ENCODE measurements at places on chromosomes 4 and X.

DNA sequence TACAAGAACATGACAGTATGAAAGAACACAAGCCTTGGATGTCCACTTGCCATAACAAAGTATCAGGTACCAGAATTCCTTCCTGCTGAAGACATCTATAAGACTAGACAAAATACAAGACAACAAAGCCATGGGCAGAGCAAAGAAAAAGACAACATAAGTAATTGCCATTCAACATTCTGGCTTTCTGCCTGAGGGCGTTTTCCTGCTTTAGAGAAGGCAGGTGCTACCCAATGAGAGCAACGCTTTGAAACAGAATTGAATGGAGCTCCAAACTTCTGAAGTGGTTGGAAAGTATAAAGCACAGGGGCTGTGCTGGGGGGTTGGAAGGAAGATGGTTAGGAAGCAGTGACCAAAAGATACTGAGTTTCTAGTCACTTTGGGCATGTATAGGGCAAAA is 30.1 kb downstream of the PDE5A start:
- no peak for DNase-seq

DNA sequence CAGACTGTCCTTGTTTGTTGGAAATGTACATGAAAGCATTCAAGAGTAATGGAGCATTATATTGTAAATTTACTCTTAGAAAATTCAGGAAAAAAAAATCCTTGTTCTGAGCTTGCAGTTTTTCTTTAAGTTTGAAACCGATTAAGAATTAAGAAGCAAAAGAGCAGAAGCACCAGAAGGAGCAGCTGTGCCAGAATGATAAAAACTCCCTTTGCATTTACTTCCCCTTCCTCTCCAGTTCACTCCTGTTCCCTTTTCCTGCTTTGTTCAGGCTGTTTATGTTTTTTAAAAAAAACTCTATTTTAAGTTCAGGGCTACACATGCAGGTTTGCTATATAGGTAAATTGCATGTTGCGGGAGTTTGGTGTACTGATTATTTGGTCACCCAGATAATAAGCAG is 90.3 kb downstream of the ATOH1 start:
- DNase-seq: no peak

DNA sequence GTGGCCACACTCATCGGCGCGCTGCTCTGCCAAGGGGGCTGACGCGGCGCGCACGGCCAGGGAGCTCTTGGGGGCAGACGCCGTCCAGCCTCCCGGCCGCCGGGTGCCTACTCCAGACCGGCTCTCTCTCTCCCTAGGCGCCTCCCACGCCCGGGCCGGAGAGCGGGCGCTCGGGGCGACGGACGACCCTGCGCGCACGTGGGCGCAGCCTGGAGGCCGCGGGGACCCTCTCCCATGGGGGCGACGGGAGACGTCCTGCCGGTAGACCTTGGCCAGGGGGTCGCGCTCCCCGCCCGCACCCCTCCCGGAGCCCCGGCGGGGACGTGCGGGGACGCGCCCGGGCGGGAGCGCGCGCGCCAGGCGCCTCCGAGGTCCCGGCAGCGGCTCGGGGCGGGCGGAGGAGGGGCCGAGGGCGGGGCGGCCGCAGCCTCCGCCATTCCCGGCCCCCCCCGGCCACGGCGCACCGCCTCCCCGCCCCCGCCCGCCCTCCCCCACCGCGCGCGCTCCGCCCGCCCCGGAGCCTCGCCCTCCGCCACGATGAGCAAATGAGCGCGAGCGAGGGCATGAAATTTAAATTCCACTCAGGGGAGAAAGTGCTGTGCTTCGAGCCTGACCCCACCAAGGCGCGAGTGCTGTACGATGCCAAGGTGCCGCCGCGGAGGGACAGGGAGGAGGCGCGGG is at the start of gene MSL3:
Gene MSL3 (plus strand): TSS at position 519 of the 681 bp plus-strand sequence. CDS start 27 bp downstream, at position 546.
- DNase-seq: peak; percentile 61

GRCh38 chr4:103429283-103429682 is 231.1 kb upstream of the CENPE start:
- no peak for DNase-seq

GRCh38 chr4:132203618-132204017 is 945.5 kb upstream of the PCDH10 start:
- no peak for DNase-seq

DNA sequence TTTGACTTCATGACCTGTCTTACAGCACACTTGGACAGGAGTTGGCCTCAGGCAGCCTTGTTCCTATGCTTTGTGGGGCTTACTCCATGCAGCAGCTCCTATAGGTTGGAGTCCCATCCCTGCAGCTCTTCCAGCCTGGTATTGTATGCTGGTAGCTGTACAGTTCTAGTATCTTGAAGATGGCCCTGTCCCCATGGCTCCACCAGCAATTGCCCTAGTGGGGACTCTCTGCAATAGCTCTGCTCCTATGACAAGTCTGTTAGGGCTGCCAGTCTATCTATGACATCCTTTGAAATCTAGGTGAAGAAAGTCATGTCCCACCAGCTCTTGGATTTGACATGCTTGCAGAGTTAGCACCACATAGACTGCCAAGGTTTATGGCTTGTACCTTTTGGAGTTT is 252.6 kb downstream of the ANTXR2 start:
- no peak for DNase-seq

DNA sequence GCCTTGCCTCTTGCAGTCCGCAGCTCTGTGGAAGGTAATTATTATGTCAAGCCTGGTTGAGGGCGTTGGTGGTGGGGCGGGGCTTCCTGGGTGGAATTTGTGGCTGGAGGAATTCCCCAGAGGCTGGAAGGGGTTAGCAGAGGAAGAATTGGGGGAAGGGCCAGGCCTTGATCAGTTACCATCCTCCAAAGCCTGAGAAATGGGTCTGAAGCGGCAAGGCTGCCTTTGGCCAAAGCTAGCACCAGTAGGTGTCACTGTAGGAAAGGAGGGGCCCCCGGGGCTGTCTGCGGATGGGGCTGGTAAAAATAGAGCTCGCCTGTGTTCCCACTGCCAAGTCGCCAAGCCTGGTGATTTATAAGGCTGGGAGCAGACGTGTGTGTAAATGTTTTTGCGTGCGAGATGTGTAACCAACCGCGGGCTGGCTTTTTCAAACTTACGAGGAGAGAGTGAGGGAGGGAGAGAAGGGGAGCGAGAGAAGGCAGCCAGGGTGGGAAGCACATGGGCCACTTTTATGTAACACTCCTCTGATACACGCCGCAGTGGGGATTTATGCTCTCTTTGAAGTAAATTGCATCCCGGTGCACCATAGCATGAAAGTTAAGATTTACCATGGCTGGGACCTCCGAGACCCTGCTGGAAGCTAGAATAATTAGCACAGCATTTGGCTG is 367.0 kb downstream of the BCOR start:
- DNase-seq: peak; percentile 90

DNA sequence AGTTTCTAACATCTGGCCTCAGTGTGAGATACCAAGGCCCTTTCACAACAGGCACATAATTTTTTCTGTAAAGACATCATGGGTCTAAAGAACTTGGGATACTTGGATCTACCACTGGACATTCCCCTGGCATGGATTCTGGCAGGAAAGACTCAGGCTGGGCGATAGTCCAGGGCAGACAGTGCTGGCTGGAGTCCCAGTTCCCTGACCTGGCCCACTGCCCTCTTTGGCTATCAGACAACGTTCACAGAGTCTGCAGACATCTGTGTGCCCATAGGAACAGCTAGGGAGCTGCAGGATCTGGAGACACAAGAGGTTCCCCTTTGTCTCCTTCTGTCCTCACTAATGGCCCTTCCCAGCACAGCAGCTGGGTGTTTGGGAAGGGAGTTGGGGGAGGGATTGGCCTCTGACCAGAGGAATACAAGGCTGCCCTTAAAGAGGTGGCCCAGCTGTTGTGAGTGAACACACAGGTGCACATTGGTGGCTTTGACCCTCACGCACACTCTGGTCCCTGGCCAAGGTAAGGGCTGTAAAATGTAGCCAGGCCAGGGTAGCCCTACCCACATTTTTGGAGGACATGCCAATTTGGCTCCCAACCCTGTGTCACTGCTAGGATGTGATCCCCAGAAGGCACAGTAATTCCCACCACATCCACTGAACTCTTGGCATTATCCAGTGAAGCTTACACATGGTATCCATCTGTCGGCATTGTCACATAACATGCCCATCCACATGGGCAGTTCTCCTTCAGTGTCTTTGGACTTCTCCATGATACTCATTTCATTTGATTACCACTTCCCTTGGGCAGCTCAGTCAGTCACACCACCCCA is 72.3 kb downstream of the SOX3 start:
- DNase-seq: no peak

DNA sequence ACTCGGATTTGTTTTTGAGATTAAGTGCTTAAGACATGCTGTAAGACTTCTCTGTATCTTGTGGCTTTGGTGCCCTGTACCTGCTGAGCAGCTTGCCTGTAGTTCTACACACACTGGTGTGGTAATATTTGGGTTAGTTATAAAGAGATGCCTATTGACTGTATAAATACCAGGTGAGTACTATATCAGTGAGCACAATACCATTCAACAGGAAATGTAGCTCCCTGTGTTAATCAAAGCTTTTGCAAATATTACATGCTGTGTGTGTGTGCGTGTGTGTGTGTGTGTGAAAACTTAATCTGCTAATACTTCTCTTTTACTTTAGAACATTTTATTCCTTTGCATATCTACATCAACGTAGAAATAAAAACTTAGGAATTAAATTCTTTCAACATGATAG is 30.1 kb downstream of the MYOZ2 start:
- DNase-seq: no peak

- no peak for DNase-seq
These were observed 77.4 kb downstream of the ANAPC4 start for GRCh38 chr4:25454476-25454875.

GRCh38 chrX:147570483-147570882 is 341.2 kb upstream of the FMR1 start:
- DNase-seq: no peak

DNA sequence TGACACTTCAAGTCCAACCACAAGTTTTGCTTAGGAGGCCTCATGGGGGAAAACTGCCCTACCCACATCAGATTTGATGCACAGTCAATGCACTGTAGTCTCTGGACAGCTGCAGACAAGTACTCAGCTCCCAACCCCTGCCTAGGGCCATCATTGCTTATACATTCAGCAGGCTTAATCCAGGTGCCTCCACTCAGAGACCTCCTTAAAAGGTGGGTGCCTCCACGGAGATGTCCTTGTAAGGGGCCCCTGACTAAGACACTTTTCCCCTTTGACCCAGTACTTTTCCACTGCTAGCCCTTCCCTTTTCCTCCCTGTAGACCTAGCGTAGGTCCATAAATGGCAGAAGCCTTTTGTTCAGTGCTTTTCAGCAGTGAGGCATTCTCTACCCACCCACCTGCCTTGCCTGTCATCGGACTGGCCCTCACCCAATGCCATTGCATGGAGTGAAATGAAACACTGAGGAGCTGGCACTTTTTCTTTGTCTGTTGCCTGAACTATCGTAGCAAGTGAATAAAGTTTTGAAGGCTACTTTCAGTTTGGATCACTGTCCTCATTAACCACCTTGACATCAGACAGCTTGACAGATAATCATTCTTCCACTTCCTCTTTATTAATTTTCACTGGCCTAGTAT is 23.8 kb upstream of the PLK4 start:
- DNase-seq: peak; percentile 90

DNA sequence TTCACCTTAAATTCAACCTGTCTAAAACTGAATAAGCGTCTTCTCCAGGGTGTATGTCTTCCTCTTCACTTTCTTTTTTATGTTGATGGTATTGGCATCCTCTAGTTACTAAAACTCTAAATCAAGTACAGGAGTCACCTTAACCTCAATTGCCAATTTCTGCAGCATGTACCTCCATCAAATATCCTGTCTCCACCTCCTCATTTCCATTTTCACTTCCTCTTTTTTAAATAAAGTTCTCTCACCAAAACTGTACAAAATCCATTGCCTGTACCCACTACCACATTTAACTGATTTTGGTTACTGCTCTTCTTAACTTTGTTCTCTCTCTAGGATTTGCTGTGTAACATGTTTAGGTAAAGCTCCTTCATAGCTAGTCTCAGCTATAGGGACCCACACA is 9.2 kb upstream of the NPFFR2 start:
- no peak for DNase-seq

DNA sequence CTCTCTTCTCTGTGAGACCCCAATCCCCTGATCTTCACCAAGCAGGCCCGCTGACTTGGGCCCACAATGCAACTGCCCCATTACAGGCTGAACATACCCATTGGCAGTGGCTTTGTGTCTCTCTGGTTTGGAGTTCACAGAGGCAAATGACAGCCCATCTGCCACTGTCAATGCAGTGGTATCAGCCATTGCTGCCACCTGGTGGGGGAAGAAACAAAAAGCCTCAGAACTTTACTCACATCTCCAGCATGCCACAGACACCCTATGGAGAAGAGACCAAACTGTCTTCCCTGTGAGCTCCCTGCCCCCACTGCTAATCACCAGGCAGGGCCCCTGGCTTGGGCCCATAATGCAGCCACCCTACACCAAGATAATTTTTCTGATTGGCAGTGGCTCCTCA is 729.3 kb upstream of the ACTRT1 start:
- DNase-seq: peak; percentile 12

- peak; percentile 31 for DNase-seq
These were observed at the start of gene PPARGC1A for GRCh38 chr4:23889814-23890341. Gene PPARGC1A (minus strand): TSS chr4:23890047. CDS start chr4:23889957, 90 bp downstream.

GRCh38 chr4:243426-243825 is 61.8 kb downstream of the ZNF732 start:
- DNase-seq: no peak

DNA sequence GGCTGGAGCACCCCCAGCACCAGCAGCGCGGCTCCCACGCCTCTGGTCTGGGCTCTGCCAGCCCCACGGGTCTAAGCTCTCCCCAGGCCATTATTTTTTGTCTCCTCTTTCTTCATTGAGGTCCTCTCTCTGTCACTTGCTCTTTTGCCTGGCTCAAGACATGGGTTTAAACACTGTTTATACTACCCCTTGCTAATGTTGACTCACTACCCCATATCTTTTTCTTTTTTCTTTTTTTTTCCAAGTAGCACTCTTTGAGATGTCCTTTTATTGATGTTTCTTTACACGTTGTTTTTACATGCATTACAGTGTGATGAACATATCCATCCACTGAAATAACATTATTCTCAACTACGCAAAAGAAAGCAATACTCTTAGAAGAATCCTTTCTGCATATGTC is 1.7 kb upstream of the ERVMER34-1 start:
- DNase-seq: no peak

GRCh38 chr4:89752932-89753598 is 83.9 kb downstream of the SNCA start:
- DNase-seq: peak; percentile 87

DNA sequence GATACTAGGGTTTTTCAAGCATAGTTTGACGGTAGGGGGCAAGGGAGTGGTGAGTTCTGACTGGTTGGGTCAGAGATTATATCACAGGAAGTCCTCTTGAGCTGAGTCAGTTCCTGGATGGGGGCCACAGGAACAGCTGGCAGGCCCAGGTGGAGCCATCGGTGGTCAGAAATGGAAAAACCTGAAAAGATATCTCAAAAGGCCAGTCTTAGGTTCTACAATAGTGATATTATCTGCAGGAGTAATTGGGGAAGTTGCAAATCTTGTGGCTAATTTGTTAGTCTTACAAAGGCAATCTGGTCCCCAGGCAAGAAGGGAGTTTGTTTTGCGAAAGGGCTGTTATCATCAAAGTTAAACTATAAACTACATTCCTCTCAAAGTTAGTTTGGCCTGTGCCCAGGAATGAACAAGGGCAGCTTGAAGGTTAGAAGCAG is 159.3 kb downstream of the PTCHD1 start:
- DNase-seq: no peak

- DNase-seq: no peak
These were observed 154.2 kb upstream of the SPANXC start for GRCh38 chrX:141396536-141396935.

GRCh38 chr4:17781300-17782287 is at the start of gene FAM184B:
Gene FAM184B (minus strand): TSS chr4:17781621. CDS start chr4:17781299, 322 bp downstream.
- peak; percentile 8 for DNase-seq

Data from fibroblast of skin of abdomen (primary cell).